Mucosa of gallbladder (tissue), 1 donor: ENCODE measurements at places on chromosomes 11 and 22. TPM values are rescaled to one million over a fixed set of nuclear protein-coding genes. Genes with fewer than 3 reads are reported as not detected.

The CD248 gene
- 34.7 TPM for total RNA-seq

The NLRP10 gene
- not detected for total RNA-seq

The DDI1 gene
- total RNA-seq, result not detected

The CHRM1 gene
- 0.09 TPM for total RNA-seq

The RASSF10 gene
- 15.9 TPM for total RNA-seq

The KCNK7 gene
- 1.1 TPM for total RNA-seq
